ENCODE measurements at places on chromosomes 5 and 9.

GRCh38 chr9:118230329-118230728 is 526.1 kb downstream of the TLR4 start:
- no peak for DNase-seq

GRCh38 chr5:158398360-158399201 is 539.6 kb upstream of the CLINT1 start:
- no peak for DNase-seq

GRCh38 chr5:72955768-72956323 is at the start of gene FCHO2:
Gene FCHO2 (plus strand): TSS chr5:72956041. CDS start chr5:72956097, 56 bp downstream.
- peak; percentile 92 for DNase-seq

DNA sequence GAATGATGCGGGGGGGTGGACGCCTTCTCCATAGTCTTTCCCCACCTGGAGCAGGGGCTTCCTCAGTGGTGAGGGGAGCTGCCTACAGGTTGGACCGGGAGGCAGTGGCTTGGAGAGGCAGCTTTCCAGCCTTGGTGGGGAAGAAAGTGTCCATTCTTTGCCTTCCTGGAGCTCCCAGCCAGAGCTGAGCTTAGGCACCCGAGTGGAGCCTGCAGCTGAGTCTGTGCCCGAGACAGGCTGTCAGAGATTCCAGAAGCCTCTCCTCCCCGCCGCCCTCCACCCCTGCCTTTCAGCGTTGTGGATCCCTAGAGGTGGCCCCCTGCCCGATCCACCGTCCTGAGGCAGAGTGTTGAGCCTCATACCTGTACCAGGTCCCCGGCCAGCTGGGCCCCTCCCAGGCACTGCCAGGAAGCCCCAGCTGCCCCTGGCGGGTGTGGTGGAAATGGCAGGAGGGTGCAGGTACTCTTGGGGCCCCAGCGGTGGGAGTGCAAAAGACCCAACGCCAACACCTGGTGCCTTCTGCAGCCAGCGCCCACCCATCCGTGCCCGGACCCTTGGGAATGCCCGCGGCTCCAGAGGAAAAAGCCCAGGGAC is 112.0 kb downstream of the RXRA start:
- DNase-seq = no peak

GRCh38 chr9:95382433-95382832 is 64.9 kb upstream of the FANCC start:
- peak; percentile 52 for DNase-seq

- no peak for DNase-seq
Measured at GRCh38 chr5:128228521-128228920, 145.0 kb downstream of the SLC12A2 start.

GRCh38 chr9:132239518-132239917 is 77.7 kb downstream of the NTNG2 start:
- DNase-seq = no peak
